ENCODE measurements at places on chromosomes 2 and 18. TPM values are rescaled to one million over a fixed set of nuclear protein-coding genes. Genes with fewer than 3 reads are reported as not detected.

- H3K27me3 ChIP-seq = no peaks in the 10 kb centered on the region
- H3K4me1 ChIP-seq = no peaks in the 10 kb centered on the region
- no peak for DNase-seq
- H3K36me3 ChIP-seq = no peaks in the 10 kb centered on the region
- peak overlapping the region; percentile 46 for H3K4me3 ChIP-seq
Measured at GRCh38 chr2:217090024-217090473, 230.2 kb upstream of the TNP1 start.

GRCh38 chr2:146239392-146240135 lies 1605.3 kb upstream of the ACVR2A start:
- H3K4me1 ChIP-seq = no peaks in the 10 kb centered on the region
- no peaks in the 10 kb centered on the region for H3K27me3 ChIP-seq
- no peak for DNase-seq
- no peak overlapping the region for H3K27ac ChIP-seq
- no peaks in the 10 kb centered on the region for H3K36me3 ChIP-seq

DNA sequence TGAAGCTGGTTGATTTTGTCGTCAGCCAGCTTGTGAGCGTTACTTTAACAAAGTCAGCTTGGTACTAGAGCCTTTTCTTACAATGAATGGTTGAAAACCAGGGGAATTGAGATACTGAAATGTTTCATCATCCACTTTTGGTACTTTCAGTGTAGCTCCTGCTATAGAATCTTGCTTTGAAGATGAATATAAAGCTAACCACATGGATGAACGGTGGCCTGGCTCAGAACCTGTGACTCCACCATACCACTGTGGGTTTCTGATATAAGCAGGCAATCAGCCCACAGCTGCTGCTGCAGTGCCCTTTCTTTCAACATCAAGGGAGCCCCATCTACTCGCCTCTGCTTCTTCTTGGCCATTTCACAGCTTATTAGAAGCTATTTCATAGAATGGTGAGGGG lies 53.2 kb upstream of the GPR45 start:
- no peaks in the 10 kb centered on the region for H3K27me3 ChIP-seq
- no peak overlapping the region for H3K27ac ChIP-seq
- no peaks in the 10 kb centered on the region for H3K36me3 ChIP-seq
- H3K4me1 ChIP-seq = no peaks in the 10 kb centered on the region

DNA sequence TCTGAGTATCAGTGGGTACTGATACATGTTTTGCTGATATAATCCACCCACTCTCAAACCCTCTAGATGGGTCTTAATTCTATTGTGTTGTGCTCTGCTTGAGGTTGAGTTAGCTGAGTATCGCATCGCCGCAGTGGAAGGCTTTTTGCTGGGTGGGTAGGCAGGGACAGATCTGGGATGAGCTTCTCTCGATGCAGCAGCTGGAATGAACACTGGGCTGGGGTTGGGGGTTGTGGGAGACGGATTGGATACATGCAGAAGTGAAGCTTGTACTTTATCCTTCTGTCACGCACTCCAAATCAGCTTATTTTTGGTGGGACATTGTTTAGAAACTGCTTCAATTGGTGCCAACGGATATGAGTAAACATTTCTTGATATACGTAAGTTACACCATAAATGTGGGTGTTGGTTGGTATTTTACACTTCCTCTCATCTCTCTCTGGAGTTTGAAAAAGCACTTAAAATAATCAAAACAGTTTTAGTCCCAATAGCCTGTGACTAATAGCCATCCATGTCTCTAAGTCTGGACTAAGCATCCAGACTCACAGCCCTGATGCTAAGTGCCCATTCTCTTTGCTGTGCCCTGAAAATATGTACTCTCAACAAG lies 107.1 kb downstream of the POLE4 start:
- no peak overlapping the region for H3K27ac ChIP-seq
- no peaks in the 10 kb centered on the region for H3K27me3 ChIP-seq
- no peaks in the 10 kb centered on the region for H3K4me1 ChIP-seq
- no peak overlapping the region for H3K4me3 ChIP-seq
- no peak for DNase-seq

TMEFF2 gene
- not detected for total RNA-seq

- H3K27ac ChIP-seq = no peak overlapping the region
- no peaks in the 10 kb centered on the region for H3K36me3 ChIP-seq
- DNase-seq = no peak
- no peaks in the 10 kb centered on the region for H3K4me1 ChIP-seq
Measured at GRCh38 chr2:166627893-166628292, 133.8 kb upstream of the SCN7A start.

DNA sequence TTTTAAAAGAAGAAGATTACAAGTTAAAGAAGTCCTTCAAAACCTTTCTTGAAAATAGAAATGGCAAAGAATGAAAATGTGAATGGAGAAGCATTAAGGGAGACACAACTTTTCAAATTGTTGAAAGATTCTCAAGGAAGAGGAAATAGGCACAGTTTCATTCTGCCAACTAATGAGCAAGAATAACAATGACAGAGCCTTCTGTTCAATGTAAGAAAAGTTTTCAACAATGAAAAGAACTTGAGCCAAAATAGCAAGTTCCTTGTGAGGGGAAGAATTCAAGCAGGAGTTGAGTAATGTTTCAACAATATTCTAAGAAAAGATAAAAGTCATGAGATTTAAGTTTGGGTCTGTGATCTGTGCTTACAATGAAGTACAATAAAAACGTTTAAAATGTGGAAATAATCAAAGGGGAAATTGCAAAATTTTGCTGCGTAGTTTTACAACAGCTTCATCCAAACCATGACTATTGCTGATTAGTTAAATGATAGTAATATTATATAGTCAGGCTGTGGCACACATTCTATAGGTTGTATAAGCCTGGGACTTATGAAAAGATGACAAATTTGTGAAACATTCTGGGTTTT lies 122.6 kb downstream of the METTL4 start:
- no peaks in the 10 kb centered on the region for H3K4me1 ChIP-seq
- DNase-seq = no peak
- no peak overlapping the region for H3K4me3 ChIP-seq

- no peak for DNase-seq
- no peak overlapping the region for H3K4me3 ChIP-seq
- H3K27me3 ChIP-seq = no peaks in the 10 kb centered on the region
- no peak overlapping the region for H3K27ac ChIP-seq
- no peaks in the 10 kb centered on the region for H3K4me1 ChIP-seq
- no peaks in the 10 kb centered on the region for H3K36me3 ChIP-seq
Measured at GRCh38 chr2:202165945-202166344, 72.5 kb downstream of the SUMO1 start.

- H3K4me3 ChIP-seq = no peak overlapping the region
- H3K4me1 ChIP-seq = peaks cover 29% of the 10 kb centered on the region
- no peak overlapping the region for H3K27ac ChIP-seq
- H3K36me3 ChIP-seq = no peaks in the 10 kb centered on the region
Measured at GRCh38 chr2:41994233-41994637, 53.6 kb upstream of the PKDCC start.

ZC3H6 gene
- 6.9 TPM for total RNA-seq

UGT1A10 gene
- total RNA-seq = not detected

PLGLB1 gene
- total RNA-seq = 2.0 TPM

All from thoracic aorta (tissue), 2 donors.